Activated CD4-positive, CD25-positive, alpha-beta regulatory T cell (primary cell): ENCODE measurements at places on chromosomes 16 and 17.
A peak's percentile ranks its signal among the peaks of the same experiment; 100 is the strongest.

- DNase-seq = no peak
Measured at GRCh38 chr16:48146710-48147109, 9.1 kb downstream of the ABCC12 start.

- no peak for DNase-seq
Measured at GRCh38 chr17:76266244-76266938, 1.2 kb downstream of the UBALD2 start.

- peak; percentile 18 for DNase-seq
Measured at GRCh38 chr17:31388770-31389656, 2.5 kb upstream of the RAB11FIP4 start.

- DNase-seq = no peak
Measured at GRCh38 chr16:31402687-31403086, 9.6 kb downstream of the ITGAD start.

GRCh38 chr17:19647697-19648474 lies 665 bp upstream of the ALDH3A2 start:
- DNase-seq = no peak

DNA sequence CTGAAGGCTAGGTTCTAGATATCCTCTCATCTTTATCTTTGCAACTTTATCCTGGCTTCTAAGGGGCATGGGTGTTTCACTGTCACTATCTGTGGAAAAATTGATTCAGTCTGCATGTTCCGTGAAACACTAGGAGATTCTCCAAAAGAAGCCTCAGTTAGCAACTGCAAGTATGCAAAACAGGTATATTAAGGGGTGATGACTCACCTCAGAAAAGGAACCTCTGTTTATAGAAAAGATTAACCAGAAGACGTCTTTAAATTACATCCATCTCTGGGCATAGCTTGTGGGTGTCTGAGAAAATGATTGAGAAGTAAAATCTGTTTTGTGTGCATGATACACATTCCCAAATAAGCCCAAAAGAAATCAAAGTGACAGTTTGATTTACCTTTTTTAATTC lies 353.8 kb upstream of the HSBP1 start:
- DNase-seq = no peak

DNA sequence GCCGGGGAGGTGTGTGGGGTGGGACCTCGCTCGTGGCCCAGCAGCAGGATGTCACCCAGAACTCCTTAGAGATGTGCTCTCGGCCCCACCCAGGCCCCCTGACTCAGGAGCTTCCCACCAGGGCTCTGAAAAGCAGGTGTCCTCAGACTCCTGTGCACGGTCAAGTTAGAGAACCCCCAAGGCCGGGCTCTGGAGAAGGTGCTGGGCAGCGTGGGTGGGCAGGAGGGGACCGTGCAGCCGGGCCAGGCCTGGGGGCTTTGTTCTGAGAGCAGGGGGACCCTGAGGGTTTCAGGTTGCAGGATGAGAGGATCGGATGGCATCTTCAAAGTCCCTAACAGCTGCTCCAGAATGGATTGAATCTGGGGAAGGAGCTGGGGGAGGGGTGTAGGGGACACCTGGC lies 164.4 kb upstream of the CIBAR2 start:
- no peak for DNase-seq

DNA sequence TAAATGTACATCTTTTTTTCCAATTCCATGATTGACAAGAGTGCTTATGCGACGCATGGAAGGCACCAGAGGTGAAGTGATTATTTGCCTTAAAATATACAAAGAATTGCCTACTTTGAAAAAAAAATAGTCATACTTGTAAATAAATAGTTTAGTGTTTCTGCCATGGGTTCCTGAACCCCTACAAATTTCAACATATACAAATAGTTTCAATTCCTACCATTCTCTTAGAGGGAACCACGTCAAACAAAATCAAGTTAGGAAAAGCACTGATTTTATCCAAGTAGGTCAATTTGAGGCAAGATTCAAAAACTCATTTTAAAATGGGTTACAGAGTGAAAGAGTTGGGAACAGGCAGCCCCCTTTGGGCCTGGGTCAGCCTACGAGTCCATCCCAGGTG lies 11.7 kb downstream of the CMTM3 start:
- no peak for DNase-seq

GRCh38 chr16:4402439-4403132 lies 13.8 kb downstream of the CORO7 start:
- DNase-seq = peak; percentile 45

- DNase-seq = no peak
Measured at GRCh38 chr16:55222486-55222885, 101.5 kb upstream of the IRX6 start.

- peak; percentile 11 for DNase-seq
Measured at GRCh38 chr17:57256708-57257112, 387 bp downstream of the MSI2 start.

DNA sequence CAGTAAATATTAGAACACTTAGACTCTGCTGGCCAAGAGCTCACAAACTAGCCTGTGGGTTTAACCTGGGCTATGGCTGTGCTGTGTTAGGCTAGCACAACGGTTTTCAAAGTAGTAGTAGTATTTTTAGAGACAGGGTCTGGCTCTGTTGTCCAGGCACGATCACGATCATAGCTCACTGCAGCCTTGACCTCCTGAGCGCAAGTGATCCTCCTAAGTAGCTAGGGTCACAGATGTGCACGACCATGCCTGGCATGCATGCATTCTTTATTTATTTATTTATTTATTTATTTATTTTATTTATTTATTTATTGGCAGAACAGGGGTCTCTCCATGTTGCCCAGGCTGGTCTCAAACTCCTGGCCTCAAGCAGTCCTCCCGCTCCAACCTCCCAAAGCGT lies 10.3 kb downstream of the MRPL27 start:
- no peak for DNase-seq

GRCh38 chr17:3770466-3770865 lies 30.5 kb downstream of the ITGAE start:
- no peak for DNase-seq

- no peak for DNase-seq
Measured at GRCh38 chr16:84161037-84161436, 15.9 kb downstream of the DNAAF1 start.

DNA sequence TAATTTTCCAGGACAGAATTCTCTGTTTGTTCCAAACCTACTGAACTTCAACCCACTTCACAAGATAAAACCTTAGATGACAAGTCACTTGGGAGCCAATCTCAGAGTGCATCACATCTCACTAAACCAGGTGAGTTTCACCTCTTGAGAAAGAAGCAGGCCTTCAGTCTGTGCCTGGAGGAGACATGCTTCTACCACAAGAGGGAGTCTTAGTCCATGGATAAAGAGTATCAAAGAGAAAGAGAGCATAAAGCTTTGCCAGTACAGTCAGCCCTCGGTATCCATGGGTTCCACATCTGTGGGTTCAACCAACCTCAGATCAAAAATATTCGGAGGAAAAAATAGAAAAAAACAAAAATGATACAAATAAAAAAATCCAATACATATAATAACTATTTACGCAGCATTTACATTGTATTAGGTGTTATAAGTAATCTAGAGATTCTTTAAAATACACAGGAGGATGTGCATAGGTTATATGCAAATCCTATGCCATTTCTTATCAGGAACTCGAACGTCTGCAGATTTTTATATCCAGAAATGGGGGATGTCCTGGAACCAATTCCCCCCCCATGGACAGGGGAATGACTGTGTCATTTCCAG lies 37.7 kb downstream of the DUSP14 start:
- DNase-seq = no peak
